ENCODE measurements at places on chromosomes 13 and 19. TPM values are rescaled to one million over a fixed set of nuclear protein-coding genes. Genes with fewer than 3 reads are reported as not detected.
A peak's percentile ranks its signal among the peaks of the same experiment; 100 is the strongest.

DNA sequence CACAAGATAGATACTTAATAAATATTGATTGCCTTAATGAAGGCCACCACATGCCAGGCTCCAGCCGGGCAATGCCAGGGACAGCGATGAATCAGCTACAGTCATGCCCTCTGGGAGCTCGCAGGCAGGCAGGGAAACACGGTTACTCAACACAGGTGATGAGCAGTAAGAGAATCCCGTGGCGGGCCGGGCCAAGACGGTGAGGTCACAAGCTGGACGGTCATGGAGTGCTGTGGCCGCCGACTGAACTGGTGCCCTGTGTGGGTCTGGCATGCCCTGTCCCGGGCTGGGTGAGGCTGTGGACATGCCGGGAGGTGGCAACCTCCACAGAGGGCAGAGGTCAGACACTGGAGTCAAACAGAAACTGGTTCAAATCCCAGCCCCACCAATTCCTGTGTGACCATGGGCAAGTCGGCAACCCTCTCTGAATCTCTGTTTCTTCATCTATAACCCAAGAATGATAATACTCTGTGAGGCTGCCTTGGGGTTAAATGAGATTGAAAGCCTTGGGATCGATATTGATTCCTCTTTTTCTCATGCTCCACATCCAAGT is 13.2 kb upstream of the PAK4 start:
- peak; percentile 96 for DNase-seq

- no peak for DNase-seq
These were observed 610.2 kb downstream of the SLITRK1 start for GRCh38 chr13:83272076-83272475.

DNA sequence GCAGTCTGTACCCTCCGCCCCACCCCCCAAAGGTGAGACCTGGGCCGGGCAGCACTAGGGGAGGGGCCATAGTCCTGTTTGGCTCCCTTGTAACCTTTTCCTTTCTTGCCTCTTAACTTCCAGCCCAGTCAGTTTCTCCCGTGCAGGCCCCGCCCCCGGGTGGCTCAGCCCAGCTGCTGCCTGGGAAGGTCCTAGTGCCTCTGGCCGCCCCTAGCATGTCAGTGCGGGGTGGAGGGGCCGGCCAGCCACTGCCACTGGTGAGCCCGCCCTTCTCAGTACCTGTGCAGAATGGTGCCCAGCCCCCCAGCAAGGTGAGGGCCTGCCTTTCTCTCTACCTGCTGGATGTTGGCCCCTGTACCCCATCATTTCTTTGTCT is 10.5 kb upstream of the PRR19 start:
- DNase-seq: no peak

DNA sequence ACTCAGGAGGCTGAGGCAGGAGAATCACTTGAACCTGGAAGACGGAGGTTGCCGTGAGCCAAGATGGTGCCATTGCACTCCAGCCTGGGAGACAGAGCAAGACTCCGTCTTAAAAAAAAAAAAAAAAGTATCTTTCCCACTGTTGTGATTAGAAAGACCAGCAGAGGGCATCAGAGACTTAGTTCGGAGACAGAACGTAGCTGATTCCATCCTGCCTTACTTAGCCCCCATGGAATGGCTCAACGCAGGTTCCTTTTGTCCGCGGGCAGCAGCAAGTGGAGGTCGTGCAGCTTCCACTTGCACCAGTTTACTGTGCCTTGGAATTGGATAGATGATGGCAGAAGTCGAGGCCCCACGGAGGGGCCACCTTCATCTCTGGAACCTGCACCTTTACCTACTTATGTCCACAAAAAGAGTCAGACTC is 8.1 kb downstream of the TIMM29 start:
- no peak for DNase-seq

GRCh38 chr13:108444448-108444847 is 174.9 kb downstream of the TNFSF13B start:
- DNase-seq: no peak

DNA sequence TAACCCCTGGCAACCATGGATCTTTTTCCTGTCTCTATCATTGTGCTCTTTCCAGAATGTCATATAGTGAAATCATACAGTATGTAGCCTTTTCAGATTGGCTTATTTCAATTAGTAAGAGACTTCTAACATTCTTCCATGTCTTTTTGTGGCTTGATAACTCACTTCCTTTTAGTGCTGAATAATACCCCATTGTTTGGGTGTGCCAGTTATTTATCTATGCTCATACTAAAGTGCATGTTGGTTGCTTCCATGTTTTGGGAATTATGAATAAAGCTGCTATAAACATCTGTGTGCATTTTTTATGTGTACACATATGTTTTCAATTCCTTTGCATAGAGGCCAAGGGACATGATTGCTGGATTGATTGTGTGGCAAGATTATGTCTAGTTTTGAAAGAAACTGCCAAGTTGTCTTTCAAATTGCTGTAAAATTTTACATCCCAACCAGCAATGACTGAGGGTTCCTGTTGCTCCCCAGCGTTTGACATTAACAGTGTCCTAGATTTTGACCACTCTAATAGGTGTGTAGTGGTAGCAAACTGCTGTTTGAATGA is 358.9 kb downstream of the ITGBL1 start:
- no peak for DNase-seq

DNA sequence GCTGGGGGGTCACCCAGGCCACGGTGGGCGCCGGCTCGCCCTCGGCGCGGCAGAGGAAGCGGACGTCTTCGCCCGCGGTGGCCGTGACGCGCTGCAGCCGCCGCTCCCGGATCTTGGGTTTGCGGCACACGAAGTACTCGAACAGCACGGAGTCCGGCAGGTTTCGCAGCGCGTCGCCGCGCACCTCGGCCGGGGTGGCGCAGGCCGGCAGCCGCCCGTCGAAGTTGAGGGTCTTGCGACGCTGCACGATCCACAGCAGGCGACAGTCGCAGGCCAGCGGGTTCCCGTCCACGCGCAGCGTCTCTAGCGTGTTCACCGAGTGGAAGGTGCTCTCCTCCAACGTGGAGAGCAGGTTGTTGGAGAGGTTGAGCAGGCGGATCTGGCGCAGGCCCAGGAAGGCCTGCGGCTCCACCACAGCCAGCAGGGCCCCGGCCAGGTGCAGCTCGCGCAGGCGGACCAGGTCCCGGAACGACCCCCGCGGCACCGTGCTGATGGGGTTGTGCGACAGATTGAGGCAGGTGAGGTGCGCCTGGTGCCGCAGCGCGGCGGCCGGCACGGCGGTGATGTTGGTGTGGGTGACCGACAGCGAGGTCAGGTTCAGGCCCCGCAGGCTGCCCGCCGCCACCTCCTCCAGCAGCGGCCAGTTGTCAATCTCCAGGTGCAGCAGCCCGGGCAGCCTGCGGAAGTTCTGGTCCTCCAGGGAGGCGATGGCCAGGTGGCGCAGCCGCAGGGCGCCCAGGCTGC is 8.6 kb upstream of the PEAK3 start:
- no peak for DNase-seq

DNA sequence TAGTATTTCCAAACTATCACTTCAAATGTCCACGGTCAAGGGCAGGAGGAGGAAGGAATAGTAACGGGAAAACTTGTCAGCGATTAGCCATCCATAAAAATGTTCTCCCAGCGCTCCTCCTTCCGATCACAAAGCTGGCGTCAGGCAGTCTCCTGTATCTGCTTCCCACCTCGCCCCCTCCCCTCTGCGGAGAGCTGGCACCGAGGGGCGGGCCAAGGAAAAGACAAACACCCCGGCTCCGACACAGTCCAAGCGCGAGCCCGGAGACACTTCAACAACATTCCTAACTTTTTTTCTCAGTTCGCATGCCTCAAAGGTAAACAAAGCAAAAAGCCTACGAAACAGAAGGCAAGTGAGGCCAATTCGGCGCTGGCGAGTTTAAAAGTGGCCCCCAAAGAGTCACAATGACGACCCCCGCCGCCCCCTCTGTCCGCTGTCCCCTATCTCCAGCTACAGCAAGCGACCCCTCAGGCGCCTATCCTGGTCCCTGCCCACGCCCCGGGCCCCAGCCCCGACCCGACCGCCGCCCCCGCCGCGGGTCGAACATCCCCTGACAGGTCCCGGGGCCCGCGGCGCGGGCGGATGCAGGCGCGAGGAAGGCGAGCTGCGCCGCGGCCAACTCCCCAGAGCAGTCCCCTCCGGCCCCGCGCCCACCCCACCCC is 736 bp downstream of the SMAD9 start:
- DNase-seq: no peak

DNA sequence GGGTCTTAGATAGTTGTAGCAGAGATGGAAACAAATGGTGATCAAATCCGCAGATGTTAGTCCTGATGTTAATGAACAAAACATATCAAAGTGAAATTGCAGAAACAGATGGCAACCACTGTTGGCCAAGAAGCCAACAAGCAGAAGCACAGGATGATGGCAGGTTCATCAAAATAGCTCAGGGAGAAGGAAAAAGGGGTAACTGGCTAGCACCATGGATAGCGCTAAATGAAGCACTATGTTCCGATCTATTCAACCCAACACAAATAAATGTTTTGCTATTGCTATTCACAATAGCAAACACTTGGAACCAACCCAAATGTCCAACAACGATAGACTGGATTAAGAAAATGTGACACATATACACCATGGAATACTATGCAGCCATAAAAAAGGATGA is 413.7 kb downstream of the FGF14 start:
- no peak for DNase-seq

- DNase-seq: no peak
These were observed 12.2 kb downstream of the TPP2 start for GRCh38 chr13:102608974-102609373.

FCAR gene
- total RNA-seq: 0.55 TPM

COQ8B gene
- total RNA-seq: 43.5 TPM

KANK3 gene
- 7.2 TPM for total RNA-seq

ZNF415 gene
- 0.83 TPM for total RNA-seq

TRPM4 gene
- total RNA-seq: 15.0 TPM

FBXO17 gene
- 64.3 TPM for total RNA-seq

LILRA2 gene
- 1.6 TPM for total RNA-seq
